Stimulated activated CD4-positive, alpha-beta T cell treated with anti-CD3 and anti-CD28 coated beads, Interleukin-1b, Interleukin-23, amount 100 ng/mL, for 1 hour (primary cell): ENCODE measurements at places on chromosomes 3 and 15.

DNA sequence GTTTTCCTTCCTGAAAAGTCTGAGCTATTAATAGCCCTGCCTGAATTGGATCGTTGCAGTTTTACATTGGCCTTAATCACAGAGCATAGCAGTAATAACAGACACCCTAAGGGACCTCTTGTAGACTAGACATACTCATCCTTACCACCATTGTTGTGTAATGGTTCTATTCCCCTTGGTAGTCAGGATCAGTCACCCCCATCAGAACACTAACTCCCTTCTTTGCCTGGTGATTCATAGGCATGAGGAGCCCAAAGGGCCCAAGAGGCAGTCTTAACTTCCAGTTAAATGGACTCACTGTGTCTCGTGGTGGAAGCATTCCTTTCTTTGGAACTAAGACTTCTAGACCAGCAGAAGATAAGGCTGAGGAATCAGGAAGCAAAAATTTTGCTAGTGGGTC lies 20.2 kb downstream of the CGGBP1 start:
- no peak for DNase-seq

GRCh38 chr15:35912196-35912595 lies 366.2 kb upstream of the DPH6 start:
- DNase-seq = no peak

- DNase-seq = no peak
These were observed 262.0 kb downstream of the SHOX2 start for GRCh38 chr3:157844216-157844615.

DNA sequence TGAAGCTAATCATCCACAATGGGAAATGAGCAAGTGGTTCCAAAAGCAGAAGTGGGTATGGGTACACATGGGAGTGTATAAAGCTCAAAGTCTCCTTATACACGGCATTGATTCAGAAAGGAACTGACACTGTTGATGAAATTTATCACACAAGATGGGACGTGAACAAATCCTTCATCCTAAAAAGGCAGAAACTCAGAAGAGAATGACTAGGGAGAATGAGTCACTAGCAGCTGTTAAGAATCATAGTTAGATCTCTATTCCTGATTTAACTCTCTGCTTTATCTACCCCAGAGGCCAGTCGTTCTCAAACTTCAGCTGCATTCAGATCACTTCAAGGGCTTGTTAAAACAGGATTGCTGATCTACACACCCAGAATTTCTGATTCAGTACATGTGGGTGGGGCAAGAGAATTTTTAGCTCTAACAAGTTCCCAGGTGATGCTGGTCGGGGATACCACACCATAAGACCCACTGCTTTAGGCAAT lies 97.7 kb upstream of the PHLDB2 start:
- no peak for DNase-seq

DNA sequence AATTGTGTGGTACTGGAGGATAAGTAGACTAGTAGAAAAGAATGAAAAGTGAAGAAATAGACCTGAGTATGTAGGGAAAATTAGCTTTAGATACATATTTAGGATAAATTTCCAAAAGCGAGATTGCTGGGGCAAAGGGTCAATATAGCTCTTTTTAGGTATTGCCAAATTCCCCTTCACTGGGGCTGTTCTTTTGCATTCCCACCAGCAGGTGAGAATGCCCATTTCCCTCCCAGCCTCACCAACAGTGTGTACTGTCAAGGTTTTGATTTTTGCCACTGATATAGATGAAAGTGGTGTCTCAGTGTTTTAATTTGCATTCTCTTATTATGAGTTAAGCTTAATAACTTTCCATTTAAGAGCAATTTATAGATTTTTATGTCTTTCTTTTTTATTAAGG lies 35.7 kb upstream of the BHLHE40 start:
- DNase-seq = no peak

- no peak for DNase-seq
These were observed 87.1 kb downstream of the CGNL1 start for GRCh38 chr15:57463360-57463759.

GRCh38 chr3:105656651-105657504 lies 211.9 kb downstream of the CBLB start:
- no peak for DNase-seq

DNA sequence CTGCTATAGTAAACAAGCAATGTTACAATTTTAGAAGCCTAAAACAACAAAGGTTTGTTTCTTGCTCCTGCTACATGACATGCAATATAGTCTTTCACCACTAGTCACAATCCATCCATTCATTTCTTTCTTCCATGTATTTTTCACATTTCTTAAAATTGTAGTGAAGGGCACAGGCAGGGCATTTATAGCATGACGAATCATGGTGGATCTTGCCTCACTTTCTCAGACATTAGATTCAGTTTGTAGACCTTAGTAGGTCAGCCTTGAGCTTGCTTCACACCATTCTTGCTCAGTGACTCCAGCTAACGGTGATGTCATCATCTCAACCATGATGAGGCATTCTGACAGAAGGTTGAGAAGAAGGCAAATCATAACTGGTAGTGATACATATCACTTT lies 546.8 kb downstream of the TBL1XR1 start:
- no peak for DNase-seq

- DNase-seq = no peak
These were observed 567 bp downstream of the TOP2B start for GRCh38 chr3:25663869-25664811.

GRCh38 chr3:186417791-186418190 lies 55.8 kb upstream of the DGKG start:
- DNase-seq = no peak

DNA sequence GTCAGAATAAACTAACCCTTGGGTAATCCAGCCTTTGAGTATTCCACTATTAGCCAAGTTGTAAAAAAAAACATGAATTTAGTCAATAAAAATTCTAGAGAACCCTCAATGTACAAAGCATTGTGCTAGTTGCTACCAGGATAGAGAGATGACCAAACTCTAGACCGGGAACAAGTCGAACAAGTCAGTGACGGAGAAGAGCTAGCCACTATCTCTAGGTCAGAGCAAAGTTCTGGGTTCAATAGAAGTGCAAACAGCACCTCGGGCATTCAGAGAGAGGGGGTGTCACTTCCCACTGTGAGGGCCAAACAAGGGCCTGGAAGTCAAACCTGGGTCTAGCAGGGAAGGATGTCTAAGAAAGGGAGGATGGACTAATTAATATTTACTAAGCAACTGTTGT lies 2.3 kb upstream of the ADCY5 start:
- no peak for DNase-seq

GRCh38 chr15:56794165-56794552 lies 60.9 kb upstream of the ZNF280D start:
- no peak for DNase-seq

GRCh38 chr15:51110171-51110570 lies 15.5 kb upstream of the TNFAIP8L3 start:
- DNase-seq = no peak

- no peak for DNase-seq
These were observed 7.3 kb upstream of the SCAPER start for GRCh38 chr15:76912430-76912829.

- DNase-seq = no peak
These were observed 758.6 kb upstream of the CFAP20DC start for GRCh38 chr3:59808446-59808845.

- DNase-seq = no peak
These were observed 35.2 kb downstream of the PYGO1 start for GRCh38 chr15:55552926-55553325.

- DNase-seq = no peak
These were observed 37.0 kb upstream of the TRIM71 start for GRCh38 chr3:32780735-32781210.

GRCh38 chr15:98723195-98723594 lies 74.9 kb downstream of the IGF1R start:
- DNase-seq = no peak

- no peak for DNase-seq
These were observed 556.6 kb downstream of the GABRG3 start for GRCh38 chr15:27527490-27528067.

DNA sequence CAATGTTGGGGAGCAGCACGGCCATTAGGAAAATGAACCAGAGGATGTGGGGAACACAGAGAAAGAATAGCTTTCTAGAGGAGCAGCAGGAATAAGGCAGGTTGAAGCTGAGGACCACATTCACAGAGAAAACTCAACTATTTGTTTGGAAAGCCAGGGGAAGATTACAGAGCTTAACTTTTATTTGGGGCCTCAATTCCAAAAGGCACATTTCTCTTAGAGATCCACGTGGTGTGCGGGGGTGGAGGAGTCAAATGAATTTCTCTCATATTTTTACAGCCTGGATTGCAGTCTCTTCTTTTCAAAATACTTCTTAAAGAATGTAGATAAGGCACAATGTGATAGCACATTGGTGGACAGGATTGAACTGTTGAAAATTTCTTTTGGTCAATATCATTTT lies 253.7 kb downstream of the ROBO1 start:
- DNase-seq = no peak

GRCh38 chr15:100571592-100572167 lies 30.3 kb downstream of the LINS1 start:
- DNase-seq = no peak

DNA sequence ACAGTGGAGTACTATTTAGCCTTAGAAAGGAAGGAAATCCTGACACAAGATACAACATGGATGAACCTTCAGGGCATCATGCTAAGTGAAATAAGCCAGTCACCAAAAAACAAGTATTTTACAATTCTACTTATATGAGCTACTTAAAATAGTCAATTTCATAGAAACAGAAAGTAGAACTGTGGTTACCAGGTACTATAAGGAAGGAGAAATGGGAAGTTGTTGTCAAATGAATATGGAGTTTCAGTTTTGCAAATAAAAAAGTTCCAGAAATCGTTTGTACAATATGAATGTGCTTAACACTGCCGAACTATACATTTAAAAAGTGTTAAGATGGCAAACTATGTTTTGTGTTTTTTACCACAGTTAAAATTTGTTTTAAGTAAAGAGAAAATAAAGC lies 26.8 kb downstream of the TRANK1 start:
- DNase-seq = no peak

DNA sequence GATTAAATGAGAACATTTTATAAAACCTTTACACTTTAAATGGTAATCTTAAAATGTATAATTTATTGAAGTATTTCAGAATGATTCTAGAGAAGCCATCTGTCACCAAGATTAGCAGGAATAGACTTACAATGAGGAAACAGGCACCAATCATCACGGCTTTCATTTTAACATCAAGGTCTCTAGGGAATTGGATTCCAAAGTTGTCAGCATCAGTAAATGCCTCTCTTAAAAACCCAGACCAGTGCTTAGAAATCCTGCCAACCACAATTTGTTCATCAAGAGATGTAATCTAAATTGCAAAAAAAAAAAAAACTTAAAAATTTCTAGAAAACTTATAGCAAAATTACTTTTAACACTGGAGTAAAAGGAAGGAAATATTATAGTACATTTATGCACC lies 20.3 kb downstream of the PLSCR2 start:
- no peak for DNase-seq

DNA sequence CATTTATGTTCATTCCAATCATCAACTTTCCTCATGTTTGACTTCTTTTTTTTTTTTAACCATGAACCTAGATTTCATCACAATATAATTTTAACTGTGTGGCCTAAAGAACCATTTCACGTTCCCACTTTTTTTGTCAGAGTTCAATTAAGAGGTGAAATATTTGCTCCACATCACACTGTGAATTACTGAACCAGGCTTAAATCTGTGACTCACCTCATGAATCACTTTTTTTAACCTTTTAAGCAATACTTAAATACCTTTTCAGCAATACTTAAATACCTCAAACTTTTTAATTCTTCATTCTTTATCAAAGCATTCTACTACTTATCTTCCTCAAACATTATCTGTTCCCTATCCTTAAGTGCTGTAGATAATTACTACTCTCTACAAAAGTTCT lies 137.6 kb downstream of the SI start:
- DNase-seq = no peak
